Activated CD8-positive, alpha-beta memory T cell treated with anti-CD3 and anti-CD28 coated beads for 4 hours (primary cell): ENCODE measurements at places on chromosomes 7 and 10.

- no peak for DNase-seq
Observed at GRCh38 chr7:44064791-44065430, 456 bp downstream of the PGAM2 start.

DNA sequence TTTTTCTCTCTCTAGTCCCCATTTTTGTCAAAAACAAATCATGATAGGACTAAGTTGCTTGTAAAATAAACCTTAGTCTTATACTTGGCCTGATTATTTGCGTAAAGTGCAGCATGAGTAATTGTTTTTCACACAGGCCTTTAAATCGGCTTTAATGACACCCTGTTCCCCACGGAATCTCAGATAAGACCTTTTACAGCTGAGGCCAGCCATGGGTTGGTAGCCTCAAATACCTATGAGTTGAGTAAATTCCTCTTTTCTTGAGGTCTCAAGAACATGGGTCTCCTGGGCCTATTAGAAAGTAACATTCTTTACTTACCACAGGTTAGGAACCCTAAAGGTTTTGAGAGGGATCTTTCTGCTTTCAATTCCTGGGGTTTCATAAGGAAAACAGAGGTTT, 761.0 kb upstream of the PHF14 start:
- no peak for DNase-seq

- peak; percentile 8 for DNase-seq
Observed at GRCh38 chr7:112938863-112939573, 147.6 kb downstream of the GPR85 start.

- no peak for DNase-seq
Observed at GRCh38 chr10:112750427-112751167, 199.4 kb upstream of the TCF7L2 start.

- no peak for DNase-seq
Observed at GRCh38 chr10:11345224-11346054, 266.0 kb downstream of the USP6NL start.

DNA sequence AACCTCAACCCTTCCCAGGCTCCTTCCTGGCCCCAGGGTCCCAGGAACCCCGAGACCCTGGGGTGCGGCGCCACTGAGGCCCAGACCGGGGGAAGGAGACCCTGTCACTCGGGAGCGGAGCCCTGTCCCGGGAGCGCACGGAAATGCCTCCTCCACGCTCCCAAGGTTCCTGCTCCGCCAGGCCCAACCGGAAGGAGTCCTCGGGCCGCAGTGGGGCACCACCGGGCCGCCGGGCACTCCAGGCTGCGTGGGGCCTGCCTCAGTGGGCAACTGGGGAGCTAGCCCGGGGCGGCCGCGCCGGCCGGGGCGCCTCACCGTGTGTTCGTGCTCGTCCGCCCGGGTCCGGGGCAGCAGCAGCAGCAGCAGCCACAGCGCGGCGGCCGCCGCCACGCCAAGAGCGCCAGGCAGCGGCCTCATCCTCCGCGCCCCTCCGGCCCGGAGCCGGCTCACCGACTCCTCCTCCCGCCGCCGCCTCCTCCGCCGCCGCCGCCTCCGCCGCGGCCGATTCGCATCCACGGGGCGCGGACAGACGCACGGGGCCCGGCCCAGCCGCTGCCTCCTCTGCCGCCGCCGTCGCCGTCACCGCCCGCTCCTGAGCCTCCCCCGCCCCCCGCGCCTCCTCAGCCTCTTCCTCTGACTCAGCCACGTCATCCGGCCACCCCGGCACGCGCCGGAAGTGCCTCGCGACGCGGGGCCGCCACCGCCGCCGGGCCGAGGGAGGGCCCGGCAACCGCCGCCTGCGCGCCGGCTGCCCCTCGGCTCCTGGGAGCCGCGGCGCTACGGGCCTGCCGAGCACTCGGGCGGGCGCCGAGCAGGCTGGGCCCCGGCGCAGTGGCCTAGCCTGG, at the start of gene TM9SF3:
Gene TM9SF3 (minus strand): TSS at position 594 of the 845 bp plus-strand sequence. CDS start 177 bp downstream, at position 417.
- peak; percentile 88 for DNase-seq

- no peak for DNase-seq
Observed at GRCh38 chr7:1767524-1767923, 97.4 kb downstream of the ELFN1 start.

DNA sequence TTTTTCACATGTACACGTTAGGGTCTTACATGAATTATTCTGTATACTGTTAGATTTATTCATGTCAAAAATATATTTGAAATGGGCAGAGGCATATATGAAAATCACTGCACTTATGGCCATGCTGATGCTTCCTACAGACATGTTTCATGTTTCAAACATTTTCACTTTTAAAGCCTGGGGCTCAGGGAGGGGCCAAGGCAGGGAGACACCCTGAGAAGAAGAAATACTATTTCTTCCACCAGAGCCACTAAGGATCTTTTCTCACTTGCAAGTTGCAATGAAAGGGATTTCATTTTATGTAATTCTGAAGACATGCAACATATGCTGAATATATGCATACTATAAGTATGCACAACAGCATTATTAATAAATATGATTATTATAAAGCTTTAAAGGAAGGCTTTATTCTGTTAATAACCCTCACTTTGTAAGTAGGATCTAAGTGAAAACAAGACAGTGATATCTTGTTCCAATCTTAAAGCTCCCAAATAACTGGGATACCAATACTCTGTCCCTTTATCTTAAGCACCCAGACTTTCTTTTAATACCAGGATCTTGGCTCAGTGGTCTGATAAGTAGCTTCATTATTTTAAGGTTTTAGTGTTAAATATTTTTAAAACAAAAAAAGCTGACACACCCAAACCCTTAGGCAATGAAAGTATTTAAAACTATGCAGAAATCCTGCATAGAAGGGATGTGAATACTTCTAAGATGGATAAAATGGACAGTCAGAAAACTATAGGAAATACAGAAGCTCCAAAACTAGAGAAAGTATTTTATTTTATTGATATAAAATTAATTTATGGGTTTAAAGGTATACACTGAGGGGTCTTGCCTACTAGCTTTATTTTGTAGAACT, 148.0 kb downstream of the SNX13 start:
- no peak for DNase-seq

DNA sequence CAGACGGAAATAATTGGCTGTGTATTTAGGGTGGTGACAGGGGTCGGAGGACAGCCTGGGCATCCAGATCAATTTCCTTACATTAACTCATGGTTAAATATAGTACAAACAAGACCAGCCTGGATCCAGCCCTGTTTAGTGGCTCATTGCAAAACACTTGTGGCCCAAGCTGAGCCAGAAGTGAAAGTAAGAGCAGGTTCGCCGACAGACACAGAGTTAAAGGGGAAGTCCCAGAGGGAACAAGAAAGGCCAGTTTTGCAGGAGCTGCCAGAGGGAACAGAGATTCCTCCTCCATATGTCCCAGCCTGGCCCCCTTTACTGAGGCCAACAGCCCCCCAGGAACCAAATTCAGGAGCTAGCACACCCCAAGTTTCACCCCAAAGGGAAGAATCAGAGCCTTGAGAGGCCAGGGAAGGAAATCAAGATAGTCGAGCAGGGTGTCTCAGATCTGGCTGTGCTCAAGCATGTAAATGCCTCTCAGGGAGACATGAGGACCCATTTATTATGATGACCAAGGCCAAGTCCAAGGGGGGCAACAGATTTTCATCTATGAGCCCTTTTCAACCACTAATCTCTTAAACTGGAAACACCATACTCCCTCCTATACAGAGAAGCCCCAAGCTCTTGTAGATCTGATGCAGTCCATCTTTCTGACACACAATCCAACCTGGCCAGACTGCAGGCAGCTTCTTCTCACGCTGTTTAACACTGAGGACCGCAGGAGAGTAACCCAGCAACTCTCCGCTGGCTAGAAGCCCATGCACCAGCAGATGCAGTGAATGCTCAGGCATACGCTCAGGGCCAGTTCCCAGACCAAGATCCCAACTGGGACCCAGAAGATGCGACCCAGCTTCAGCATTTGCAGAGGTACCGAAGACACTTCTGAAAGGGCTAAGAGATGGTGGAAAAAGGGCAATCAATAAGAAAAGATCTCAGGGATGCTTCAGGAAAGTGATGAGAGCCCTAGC, 15.9 kb upstream of the ADCK2 start:
- peak; percentile 26 for DNase-seq

DNA sequence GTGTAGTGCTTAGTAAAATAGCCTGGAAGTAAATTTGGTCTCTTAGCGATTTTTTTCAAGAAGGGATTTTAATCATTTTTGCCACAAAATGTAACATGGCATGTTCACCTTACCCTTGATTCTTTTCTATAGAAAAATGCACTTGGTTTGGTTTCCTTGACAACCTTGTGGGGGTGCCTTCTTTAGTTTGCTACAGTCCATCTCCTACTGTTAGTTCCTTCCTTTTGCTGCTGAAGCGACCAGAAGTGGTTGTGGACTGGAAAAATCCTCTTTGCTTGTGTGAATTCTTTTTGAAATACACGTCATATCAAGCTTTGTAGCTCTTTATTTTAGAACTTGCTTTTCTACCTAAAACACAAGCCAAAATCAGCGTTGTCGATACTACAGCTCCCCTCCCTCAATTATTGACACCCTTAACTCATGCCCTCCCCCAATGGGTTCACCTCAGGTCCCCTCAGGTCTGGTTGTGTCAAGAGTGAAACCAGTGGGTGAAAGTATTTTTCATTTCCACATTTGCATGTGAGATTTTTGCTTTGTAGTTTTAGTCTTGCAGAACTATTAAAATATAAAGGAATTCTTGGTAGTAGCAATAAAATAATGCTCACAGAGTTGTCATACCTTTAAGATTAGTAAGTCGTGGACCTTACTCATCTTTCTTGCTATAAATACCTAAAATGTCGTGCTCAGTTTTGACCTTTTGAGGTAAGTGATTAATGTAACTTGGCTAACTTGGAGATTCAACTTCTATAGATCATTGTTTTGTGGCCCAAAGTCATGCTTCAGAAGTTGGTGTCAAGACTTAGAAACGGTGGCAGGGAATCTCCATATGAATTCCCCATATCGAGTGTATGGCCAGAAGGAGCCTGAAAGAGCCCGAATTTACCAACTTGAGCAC, 1.5 kb downstream of the ACTR3B start:
- DNase-seq: no peak

GRCh38 chr7:26987338-26987737, 108.5 kb downstream of the HOXA1 start:
- no peak for DNase-seq

- no peak for DNase-seq
Observed at GRCh38 chr10:21369697-21370096, 155.8 kb downstream of the SKIDA1 start.

DNA sequence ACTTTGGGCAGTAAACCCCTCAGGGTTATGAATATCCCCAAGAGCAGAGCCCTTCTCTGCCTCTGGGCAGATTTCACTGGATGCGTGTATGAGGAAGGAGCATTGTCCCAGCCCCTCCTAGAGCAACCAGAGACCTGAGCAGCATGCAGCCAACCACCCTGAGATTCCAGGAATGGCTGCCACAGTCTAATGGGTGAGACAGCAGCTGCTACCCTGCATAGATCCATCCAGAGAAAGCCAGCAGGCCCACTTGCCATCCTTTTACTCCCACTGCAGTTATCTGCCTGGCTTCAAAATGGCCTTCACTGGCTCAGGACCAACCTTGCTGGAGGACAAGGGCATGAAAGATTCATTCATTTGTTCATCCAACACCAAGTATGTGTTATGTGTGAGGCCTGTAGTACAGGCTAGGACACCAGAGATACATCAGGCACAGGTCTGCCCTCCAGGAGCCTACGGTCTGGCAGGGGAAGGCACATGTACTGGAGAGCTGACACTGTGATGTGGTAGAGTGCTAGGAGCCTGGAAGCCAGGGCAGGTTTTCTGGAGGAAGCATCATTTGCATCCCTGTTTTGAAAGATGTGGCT, 26.2 kb upstream of the C10orf105 start:
- DNase-seq: no peak

DNA sequence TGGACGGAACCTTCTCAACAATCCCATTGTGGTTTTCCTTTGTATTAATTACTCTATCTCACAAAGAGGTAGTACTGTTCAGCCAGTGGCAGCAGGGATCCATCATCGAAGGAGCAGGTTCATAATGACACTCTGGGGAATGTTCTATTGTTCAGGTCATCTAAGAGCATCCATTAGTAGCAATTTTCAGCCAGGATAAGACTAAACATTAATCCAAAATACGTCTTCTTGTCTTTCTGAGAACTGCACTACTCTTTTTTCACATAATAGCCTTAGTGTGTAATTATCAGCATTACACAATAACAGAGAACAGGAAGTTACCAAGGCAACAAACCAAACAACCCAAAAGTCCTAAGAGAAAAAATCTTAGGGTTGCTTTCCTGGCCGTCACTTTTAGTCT, 259.5 kb upstream of the VWC2 start:
- DNase-seq: no peak

DNA sequence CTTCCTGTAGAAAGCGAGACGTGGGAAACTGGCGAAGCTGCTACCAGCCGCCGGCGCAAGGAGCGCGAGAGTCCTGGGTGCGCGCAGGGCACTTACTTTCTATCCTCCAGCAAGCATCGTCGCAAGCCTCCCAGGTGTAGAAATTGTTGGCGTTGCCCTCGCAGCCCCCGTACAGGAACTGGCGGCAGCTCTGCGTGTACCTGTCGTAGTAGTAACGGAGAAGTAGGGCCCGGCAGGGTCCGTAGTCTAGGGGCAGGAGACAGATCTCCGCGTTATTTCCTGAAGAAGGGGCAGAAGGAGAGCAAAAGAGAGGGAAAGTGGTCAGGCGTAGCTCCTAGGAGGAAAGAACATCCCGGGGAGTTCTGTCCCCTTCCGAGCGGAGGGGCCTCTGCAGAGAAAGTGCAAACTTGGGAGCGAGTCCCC, 501 bp downstream of the TFPI2 start:
- no peak for DNase-seq

GRCh38 chr7:30829471-30829870, 58.3 kb downstream of the MINDY4 start:
- no peak for DNase-seq

GRCh38 chr10:5862360-5862961, 27.2 kb downstream of the ANKRD16 start:
- DNase-seq: no peak

DNA sequence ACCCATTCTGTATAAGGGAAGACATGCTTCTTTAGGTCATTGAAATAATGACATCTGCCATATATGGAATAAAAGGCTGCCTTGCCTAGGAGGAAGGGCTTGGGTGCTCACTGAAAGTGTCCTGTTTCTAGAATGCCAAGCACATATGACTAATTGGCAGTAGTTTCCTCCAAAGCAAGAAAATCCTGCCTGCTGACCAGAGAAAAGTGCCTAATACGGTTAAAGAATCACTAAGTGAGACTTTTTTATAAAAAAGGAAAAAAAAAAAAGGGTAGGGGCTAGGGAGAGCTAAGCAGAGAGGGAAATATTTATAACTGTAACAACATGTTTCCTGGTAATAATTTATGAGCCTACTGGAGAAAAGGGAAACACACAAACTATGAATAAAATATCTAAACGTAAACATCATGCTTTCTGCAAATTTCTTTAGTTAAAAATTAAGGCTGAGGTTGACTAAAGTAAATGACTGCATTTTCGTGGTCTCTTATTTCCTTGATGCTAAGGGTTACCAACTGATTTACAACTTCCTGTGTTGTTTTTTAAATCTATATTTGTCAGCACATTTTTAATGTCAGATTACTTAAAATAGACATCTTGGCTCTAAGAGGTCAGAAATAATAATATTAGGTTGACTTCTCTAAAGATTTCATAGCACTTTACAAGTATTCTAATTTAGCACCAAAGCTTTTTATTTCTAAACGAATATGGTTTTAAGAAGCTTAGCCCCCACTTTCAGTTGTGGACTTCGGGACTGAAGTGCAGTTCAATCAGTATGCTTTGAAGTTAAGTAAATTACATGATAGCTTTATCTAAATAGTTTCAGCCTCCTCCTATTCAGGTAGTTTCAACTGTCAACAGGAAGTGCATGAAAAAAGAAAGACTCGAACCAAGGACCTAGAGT, 89.6 kb downstream of the CABCOCO1 start:
- no peak for DNase-seq

GRCh38 chr7:12642508-12642907, 44.9 kb upstream of the ARL4A start:
- no peak for DNase-seq

- DNase-seq: no peak
Observed at GRCh38 chr7:24750441-24751055, 6.7 kb downstream of the GSDME start.
